ENCODE measurements at places on chromosomes 2 and 18.
A peak's percentile ranks its signal among the peaks of the same experiment; 100 is the strongest.

DNA sequence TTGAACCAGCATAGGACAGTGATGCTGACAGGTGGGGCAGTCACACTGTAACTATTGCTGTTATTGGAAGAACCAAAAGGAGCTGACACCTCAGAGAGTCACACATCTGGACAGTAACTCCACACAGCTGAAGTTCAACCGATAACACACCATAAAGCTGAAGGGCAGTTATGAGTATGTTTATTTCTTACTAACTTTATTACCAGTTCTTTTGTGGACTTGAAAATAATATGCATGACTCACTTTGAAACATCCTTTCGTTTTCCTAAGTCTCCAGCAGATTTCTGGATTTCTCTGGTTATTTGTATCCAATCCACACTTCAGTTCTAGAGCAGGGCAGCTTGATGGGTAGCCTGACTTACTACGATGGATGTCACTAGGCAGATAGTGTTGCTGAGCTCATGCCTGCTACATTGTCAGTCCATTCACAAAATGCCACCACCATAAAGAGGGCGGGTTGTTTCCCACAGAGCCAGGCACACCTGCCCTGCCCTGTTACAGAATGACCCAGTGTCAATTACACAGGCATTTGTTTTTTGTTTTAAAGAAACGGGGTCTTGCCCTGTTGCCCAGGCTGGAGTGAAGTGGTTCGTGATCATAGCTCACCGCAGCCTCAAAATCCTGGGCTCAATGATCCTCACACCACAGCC lies 8.4 kb upstream of the AGBL5 start:
- DNase-seq, result peak; percentile 24

DNA sequence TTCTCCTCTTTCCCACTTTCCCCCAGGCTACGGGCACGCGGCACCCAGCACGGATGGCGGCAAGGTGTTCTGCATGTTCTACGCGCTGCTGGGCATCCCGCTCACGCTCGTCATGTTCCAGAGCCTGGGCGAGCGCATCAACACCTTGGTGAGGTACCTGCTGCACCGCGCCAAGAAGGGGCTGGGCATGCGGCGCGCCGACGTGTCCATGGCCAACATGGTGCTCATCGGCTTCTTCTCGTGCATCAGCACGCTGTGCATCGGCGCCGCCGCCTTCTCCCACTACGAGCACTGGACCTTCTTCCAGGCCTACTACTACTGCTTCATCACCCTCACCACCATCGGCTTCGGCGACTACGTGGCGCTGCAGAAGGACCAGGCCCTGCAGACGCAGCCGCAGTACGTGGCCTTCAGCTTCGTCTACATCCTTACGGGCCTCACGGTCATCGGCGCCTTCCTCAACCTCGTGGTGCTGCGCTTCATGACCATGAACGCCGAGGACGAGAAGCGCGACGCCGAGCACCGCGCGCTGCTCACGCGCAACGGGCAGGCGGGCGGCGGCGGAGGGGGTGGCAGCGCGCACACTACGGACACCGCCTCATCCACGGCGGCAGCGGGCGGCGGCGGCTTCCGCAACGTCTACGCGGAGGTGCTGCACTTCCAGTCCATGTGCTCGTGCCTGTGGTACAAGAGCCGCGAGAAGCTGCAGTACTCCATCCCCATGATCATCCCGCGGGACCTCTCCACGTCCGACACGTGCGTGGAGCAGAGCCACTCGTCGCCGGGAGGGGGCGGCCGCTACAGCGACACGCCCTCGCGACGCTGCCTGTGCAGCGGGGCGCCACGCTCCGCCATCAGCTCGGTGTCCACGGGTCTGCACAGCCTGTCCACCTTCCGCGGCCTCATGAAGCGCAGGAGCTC lies 35.4 kb downstream of the KCNK3 start:
- DNase-seq, result no peak

GRCh38 chr2:64135421-64135820 lies 8.8 kb downstream of the PELI1 start:
- no peak for DNase-seq

DNA sequence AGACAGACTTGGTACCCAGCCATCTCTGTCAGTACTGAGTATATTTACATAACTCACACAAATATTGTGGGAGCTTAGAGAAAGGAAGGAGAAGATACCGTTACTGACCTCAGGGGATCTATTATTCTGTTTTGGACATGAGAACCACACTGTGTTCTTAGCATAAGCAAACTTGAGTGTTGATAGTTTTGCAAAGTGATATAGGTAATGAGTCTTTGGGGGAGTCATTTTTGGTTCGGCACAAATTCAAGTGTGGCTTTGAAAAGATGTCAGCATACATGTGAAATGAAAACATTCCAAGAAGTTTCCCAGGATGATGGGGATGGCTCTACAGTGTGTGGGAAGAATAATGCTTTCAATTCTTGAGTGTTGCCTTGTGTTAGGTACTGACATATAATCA lies 24.1 kb downstream of the SMARCAL1 start:
- DNase-seq, result no peak

DNA sequence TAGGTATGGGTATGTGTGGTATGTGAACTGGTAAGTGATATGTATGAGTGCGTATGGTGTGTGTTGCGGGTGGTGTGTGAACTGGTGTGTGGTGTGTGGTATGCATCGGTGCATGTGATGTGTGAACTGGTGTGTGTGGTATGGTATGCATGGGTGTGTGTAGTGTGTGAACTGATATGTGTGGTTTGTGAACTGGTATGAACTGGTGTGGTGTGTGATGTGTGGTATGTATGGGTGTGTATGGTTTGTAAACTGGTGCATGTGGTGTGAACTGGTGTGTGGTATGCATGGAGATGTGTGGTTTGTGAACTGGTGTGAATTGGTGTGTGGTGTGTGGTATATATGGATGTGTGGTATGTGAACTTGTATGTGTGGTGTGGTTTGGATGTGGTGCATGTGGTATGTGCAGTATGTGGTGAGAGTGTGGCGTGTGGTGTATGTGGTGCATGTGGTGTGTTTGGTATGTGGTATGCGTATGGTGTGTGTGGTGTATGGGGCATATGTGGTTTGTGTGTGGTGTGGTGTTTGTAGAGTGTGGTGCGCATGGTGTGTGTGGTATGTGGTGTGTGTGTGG lies 208.9 kb upstream of the TNP1 start:
- no peak for DNase-seq

GRCh38 chr18:72444111-72444797 lies 99.9 kb downstream of the CBLN2 start:
- DNase-seq, result no peak

- DNase-seq, result no peak
Observed at GRCh38 chr18:46158499-46158898, 54.3 kb downstream of the HAUS1 start.

- no peak for DNase-seq
Observed at GRCh38 chr18:11944252-11944651, 36.1 kb upstream of the MPPE1 start.

DNA sequence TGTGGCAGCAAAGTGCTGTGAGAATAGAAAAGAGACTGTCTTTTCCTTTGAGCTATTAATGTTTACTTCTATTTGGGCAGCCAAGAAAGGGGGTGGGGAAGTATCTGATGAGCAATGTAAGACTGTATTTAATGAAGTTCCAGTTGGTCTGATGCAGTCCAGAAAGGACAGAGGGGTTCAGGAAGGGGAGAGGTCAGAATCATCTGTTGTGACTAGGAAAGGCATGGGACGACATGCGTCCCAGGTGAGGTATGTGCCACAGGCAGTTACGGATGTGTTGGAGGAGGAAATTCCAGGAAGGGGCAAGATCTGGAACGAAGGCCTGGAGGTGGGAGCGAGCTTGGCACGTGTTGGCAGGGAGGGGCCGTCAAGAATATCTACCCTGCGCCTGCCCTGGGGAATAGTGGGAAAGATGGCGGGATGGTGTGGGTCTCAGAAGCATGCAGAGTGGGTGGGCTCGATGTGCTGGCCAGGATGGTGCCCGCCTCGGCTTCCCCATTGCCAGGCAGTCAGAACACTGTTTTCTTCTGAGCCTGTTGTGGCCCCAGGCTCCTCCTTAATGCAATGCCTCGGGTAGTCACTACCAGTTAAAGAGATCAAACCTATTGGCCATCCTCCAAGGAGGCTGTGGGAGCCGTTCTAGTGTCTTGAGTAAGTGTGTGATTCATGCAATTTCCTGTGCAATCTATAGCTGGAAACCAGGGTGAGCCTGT lies 57.8 kb upstream of the TXNDC2 start:
- peak; percentile 100 for DNase-seq

Data from amniotic epithelial cell (primary cell).